NCI-H187 treated with DMSO at 0.1 percent for 48 hours (cell line): ENCODE measurements at places on chromosomes 11 and 22.

DNA sequence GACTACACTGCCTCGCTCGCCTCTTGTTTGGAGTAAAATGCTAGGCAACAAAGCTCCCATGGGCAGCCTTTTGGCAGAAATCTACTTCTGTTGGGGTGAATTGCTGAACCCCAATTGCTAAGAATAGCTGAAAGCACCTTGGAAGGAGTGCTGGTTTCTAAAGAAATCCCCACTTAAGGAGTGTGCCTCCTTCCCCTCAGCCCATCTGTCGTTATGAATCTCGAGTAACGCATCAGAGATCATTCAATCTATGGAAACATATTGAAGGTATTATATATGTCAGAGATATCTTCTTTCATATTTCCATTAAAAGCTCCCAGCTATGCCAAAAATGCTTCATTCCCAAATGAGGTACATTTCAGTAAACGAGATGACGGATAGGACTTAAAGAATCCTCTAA is 229.6 kb upstream of the BLID start:
- no peak for DNase-seq

- DNase-seq, result no peak
These were observed 44.9 kb downstream of the DSCAML1 start for GRCh38 chr11:117752071-117752470.

- DNase-seq, result no peak
These were observed 43.0 kb upstream of the CCDC134 start for GRCh38 chr22:41757502-41757901.

DNA sequence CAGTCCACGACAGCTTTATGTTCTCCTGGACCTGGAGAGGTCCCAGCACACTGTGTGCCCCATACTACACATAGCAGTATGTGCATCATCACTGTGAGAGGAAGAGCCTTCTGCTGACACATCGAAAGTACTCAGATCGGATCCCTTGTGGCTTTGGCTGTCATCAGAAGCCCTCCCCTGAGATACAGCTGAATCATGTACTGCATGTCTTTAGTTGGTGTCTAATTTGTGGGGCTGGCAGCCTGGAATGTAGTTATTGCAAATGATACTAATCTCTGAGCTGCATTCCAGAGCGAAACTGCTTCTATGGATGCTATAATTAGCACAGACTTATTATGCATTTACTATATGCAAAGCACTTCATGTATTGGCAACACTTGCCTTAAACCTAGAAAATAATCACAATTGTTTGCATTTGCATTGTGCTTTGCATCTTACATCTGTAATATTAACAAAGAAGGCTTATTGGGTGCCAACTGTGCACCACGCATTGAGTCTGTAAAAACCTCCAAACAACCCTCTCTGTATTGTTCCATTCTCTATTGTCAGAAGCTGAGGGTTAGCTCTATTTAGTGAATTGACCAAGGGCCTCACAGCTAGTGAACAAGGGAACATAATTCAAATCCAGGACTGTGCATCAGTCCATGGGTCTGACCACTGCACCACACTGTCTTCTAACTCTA is 89.2 kb upstream of the CRTAM start:
- DNase-seq, result no peak

GRCh38 chr11:8963569-8964323 is 496 bp downstream of the TMEM9B start:
- DNase-seq, result peak; percentile 19

DNA sequence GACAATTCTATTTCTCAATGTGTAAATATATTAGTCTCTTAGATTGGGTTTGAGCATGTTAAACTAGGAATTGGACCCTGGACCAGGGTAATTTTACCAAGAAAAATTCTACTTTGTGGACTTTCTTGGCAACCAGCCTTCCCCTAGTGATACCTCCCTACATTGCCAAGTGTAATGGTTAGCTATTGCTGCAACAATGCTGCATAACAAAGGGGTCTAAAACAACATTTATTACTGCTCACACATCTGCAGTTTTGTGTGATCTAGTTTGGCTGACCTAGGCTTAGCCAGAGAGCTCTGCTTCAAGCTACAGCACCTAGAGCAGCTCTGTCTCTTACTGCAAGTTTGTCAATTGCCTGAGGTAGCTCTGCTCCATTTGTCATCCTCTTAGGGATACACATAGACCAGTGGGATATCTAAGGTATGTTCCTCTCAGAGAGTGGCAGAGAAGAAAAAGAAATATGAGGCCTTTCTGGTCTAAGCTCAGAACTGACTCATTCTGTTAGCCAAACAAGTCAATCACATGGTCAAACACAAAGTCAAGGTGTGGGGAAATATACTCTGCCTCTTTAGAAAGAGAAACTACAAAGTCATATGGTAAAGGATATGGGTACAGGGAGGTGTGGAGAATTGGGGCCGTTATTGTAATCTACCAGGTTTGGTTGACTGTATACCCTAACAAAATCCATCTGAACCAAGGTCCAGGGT is 2.0 kb upstream of the LAYN start:
- DNase-seq, result no peak

DNA sequence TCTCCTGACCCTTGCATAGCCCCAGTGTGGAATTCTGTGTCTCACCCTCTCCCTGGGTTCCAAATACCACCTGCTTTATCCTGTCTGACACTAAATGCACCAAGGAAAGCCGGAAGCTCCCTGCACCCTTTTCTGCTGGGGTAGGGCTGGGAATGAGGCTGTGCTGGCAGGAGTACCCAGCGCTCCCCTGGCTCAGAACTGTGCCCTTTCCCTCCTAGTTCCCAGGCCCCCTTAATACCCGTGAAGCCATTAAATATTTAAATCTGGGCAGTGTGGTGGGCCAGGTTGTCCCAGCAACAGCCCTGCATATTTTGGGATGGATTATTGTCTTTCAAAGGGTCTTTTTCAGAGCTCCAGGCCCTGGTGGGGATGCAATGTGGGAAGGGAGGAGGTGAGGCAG is 63.0 kb downstream of the TP53I11 start:
- no peak for DNase-seq

DNA sequence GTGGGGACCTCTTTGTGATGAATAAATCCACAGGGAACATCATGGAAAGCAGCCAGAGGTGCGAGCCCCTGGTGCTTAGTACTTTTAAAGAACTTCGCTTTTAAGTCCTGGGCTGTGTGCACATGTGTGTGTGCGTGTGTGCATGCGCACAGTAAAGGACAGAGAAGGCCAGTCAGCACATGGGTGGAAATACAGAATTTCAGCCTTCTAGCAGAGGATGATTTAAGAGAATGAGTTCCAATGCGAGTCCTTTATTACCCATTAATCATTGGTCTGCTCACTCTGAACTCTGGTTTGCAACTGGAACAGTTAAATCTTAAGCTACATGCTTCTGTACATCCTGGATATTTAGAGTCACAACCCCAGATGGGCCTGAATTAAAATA is 18.9 kb downstream of the TEAD1 start:
- no peak for DNase-seq

DNA sequence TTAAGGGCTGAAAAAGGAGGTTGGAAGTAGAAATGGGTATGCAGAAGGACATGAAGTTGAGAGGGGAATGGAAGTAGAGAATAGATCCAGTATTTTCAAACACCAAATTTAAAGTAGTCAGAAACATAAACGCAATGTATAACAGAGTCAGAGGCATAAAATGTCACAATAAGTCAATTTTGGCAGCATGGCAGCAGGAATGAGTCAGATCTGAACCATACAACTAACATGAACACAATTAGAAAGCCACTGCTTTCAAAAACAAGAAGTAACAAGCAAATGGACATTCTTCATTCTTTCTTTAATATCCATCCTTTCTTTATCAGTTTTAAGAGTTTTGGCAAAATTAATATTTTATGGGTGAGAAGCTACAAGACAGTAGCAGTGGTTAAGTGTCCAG is 2.5 kb downstream of the CHORDC1 start:
- DNase-seq, result no peak

GRCh38 chr22:48719978-48720661 is 1107.6 kb downstream of the BRD1 start:
- no peak for DNase-seq

DNA sequence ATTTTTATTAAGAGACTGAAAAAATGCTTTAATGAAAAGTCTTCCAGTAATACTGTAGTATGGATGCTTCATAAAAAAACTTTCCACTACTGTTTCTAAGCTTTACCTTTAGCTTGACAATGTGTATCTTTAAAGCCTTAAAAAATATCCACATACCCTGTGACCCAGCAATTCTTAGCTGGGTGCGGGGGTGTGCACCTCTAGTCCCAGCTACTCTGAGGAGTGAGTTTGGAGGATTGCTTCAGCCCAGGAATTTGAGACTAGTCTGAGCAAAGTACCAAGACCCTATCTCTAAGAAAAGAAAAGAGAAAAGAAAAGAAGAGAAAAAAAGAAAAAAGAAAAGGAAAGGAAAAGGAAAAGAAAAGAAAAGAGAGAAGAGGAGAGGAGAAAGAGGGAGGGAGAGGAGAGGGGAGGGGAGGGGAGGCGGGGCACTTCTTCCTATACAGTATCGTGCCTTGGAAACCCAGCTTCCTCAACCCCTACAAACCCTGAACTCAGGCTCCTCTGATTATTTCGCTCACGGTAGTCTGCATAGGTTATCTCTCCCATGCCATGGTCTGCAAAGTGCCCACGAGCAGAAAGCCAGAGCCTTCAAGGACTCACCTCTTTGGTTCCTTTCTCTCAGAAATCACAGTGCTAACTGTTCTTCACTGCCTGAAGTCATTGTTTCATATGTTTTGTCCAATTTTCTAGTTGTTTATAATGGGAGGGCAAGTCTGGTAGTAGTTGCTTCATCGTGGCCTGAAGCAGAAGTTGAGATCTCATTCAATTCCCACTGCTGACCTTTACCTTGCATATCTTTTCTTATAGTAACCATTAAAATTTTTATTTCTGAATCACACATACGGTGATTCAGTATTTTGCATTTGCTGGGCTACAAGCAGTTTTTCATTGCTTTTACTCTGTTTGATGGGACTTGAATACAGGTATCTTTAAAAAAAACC is 82.2 kb downstream of the FAM83F start:
- DNase-seq, result no peak

DNA sequence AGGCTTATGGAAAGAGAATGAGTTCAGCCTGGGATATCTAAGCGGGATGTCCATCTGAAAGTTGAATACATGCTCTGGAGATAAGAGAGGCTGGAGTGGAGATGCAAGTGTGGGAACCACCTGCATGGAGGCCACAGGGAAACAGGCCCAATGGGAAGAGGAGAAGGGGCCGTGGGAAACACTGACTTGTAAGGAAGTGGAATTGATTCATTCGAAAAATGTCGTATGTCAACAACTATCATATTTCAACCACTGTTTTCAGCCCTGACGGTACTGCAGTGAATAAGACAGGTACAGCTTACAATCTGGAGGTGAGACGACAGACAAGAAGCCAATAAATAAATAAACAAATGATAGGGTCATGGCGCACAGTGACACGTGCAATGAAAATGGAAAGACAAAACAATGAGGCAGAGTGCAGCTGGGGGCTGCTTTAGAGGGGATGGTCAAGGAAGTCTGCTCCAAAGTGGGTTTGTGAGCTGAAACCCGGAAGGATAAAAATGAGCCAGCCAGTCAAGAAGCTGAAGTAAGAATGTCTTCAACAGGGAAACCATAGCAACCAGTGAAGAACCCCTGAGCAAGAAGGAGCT is 35.9 kb downstream of the EFCAB6 start:
- no peak for DNase-seq

DNA sequence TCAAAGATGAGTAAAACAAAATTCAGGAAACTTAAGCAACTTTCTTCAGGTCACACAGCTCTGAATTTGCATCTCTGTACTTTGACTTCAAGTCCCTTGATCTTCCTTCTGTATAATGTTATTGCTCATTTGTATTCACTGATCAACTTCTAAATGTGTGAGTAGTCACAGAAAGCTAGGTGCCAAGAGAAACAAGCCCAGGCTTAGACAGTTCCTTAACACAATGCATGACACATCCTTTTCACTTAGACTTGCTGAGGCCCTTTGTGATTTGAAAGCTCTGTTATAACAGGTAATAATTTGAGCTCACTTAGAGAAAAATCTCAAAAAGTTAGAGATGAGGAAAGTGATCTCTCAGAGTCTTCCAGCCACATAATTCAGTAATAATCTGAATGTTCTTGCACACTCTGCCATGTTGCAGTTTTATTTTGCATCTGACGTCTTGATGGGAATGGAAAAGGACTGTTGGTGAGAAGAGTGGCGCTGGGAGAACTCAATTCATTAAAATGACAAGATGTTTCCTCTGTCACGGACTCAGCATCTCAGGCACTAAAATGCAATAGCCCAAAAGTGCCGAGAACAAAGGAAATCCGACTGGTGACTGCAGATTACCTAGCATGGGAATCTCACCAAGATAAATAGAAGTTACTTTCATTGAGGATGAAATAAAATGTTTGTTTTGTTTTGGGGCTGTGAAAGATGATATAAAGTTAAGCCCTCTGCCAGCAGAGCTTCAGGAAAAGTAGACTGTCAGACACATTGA is 665.3 kb downstream of the OPCML start:
- no peak for DNase-seq

DNA sequence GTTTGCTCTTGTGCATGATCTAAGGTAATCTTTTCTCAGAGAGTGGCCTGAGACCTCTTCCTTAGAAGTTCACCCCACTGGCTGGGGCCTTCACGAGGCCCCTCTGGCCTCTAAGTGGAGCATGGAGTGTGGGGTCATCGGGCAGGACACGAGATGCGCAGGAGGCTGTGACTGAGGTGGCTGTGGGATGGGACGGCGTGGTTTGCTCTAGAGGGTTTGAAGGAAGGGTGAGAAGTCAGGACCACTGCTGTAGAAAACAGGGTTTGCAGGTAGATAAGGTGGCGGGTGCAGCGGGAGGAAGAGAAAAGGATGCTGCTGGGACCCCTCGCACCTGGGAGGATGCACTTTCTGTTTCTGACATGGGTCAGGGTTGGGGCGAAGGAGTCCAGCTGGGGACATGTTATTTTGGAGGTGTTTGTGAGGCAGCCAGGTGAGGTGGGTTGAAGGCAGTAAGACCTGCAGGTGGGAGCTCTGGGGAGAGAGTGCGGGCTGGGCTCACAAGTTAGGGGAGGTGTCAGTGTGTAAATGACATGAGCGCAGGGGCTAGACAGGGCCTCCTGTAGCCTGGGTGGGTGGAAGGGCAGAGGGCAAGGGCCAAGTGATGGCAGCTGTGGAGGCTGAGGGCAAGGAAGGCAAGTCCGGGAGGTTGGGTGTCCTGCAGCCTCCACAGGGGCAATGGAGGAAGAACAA is 62.5 kb downstream of the KCNQ1 start:
- DNase-seq, result no peak
